Cardiac atrium fibroblast (primary cell): ENCODE measurements at places on chromosomes 5 and 9. TPM values are rescaled to one million over a fixed set of nuclear protein-coding genes. Genes with fewer than 3 reads are reported as not detected.

CER1 gene
- not detected in 2 replicates for total RNA-seq

PLEKHG4B gene
- total RNA-seq: not detected in 2 replicates

ANKDD1B gene
- total RNA-seq: 0.16 and 0.36 TPM in 2 replicates

INSL6 gene
- total RNA-seq: not detected in 2 replicates

FAM240B gene
- not detected in 2 replicates for total RNA-seq

SPATA31A3 gene
- not detected in 2 replicates for total RNA-seq

RGMB gene
- total RNA-seq: 17.9 and 20.1 TPM in 2 replicates

SMC2 gene
- total RNA-seq: 4.2 and 7.8 TPM in 2 replicates
